Kidney epithelial cell (primary cell): ENCODE measurements at places on chromosomes 2 and 18. TPM values are rescaled to one million over a fixed set of nuclear protein-coding genes. Genes with fewer than 3 reads are reported as not detected.

MARCHF7 gene
- 87.6 and 91.7 TPM in 2 replicates for total RNA-seq

GRP gene
- not detected in 2 replicates for total RNA-seq

MEIS1 gene
- total RNA-seq = 3.6 and 8.2 TPM in 2 replicates

LDLRAD4 gene
- 5.8 and 10.1 TPM in 2 replicates for total RNA-seq

LOXL3 gene
- total RNA-seq = 3.3 and 4.2 TPM in 2 replicates

NEU2 gene
- total RNA-seq = not detected in 2 replicates

ASB18 gene
- not detected in 2 replicates for total RNA-seq

AFF3 gene
- total RNA-seq = 13.9 and 16.0 TPM in 2 replicates

FOXI3 gene
- total RNA-seq = 0.21 TPM in 1 of 2 replicates, not detected in the other

ZNF385B gene
- 0.25 TPM in 1 of 2 replicates, not detected in the other for total RNA-seq

ABCG5 gene
- total RNA-seq = not detected in 2 replicates

DNA sequence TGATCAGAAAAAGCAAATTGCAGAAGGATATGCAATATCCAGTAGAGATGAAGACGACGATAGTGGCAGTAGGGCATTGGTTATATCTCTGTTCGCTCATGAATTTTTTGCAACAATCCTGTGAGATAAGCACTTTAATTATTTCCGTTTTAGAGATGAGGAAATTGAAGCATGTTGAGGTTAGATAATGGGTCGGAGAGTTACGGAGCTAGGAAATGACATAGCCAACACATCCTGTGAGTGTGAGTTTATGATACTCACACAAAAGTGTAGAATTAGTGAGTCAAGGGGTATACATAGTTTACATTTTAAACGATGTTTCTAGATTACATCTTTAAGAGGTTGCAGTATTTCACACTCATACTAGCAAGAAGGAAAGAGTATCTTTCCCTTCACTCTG is 123.1 kb upstream of the ARL4C start:
- no peak for DNase-seq

GRCh38 chr18:10045296-10045891 is 131.6 kb downstream of the VAPA start:
- DNase-seq = no peak

DNA sequence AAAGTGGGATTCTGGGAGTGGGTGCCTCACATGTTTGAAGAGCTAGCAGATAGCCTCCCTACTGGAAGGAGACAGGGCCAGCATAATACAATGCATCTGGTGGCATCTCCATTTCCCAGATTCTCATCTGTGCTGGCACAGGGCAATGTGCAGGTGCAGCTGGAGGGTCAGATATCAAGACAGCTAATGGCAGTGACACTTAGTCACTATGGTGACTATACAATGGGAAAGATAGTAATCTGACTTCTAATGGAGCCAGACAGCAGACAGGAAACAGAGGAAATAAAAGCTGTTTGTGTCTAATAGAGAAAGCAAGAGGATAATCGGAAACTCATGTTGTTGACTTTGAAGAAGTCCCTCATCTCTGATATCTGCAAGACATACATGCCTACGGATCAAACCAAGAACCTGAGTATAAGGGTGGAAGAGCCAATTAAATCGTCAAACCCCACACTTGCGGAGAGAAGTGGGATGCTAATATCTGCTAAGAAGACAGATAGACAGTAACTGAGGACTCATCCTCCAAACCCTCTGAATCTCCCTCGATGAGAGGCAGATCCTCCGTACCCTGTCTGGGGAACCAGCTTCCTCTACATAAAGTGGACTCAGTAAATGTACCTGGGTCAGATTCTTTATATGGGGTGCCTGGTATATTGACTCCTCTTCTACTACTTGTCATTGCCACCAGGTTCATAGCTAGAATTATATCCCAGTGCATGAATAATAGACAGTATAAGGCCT is 692.7 kb downstream of the SOCS6 start:
- no peak for DNase-seq

GRCh38 chr2:186304064-186304463 is 182.0 kb upstream of the ZC3H15 start:
- DNase-seq = no peak

DNA sequence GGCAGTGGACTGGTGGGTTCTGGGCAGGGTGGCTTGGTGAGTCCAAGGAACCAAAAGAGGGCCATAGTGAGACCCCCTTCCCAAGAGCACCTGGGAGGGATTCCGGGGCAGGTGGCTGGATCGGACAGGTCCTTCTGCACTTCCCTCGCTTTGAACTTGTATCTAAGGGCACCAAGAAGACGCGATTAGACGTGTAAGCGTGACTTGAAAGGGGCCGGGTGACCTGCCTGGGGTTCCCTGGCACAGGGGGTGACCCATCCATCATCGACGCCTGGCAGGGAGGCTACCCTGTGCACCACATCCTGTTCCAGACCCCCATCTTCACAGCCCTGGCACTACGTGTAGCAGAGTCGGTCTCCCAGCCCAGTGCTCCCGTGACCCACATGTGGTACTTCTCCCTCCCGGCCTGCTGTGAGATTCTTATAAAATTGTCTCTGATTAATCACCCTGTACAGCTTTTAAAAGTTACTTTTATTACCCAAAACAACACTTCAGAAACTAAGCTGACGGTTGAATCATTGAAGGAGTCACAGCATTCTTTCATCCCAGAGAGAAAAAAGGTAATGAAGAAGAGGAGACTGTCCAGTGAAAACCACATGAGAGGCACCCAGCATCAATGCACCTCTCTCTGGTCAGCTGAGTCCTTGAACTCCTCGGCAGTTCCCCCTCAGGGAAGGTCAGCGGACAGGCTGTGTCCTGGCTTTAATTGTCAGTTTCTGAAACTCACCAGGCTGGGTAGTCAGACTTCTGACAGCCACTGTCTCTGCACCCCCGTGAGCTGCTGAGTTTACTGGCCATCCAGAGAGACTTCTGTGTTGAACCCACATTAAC is 13.0 kb downstream of the SH3BP4 start:
- DNase-seq = no peak

DNA sequence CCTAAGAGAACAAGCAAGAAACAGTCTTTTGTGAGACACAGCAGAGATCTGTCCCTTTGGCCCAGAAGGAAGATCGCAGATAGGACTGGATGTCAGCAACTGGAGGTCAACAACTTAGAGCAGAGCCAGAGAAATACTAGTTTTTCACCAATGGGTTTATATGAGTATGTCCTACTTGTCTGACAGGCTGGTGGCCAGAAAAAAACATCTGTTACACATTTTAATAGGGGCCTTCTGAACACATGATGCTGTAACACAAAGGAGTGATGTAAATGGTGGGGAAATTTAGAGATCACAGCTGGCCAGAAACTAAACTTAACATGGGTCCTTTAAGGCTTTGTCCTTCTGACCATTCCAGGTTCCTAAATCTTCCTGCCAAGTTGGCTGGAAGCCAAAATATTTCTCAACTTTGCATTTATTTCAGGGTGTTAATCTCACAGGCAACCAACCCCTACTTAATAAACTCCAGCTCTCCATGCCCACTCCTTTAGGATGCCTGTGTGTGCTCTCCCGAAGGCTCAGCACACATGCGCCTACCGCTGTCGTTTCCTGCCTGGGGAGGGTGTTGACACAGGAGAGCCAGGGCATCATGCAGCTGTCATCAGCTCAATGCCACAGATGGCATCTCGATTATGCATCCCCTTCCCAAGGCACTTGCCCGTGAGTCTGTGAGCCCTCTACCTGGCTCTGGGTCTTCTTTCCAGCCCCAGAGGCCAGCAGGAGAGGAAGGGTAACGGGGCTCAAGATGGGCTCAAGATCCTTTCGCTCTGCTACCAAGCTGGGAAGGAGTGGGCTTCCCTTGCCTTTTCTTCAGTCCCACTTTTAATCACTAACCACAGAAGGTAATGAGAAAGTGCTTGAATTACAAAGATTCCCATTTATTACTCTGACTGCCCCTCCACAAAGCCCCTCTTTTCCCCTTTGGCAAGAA is 252.5 kb downstream of the ETAA1 start:
- no peak for DNase-seq

DNA sequence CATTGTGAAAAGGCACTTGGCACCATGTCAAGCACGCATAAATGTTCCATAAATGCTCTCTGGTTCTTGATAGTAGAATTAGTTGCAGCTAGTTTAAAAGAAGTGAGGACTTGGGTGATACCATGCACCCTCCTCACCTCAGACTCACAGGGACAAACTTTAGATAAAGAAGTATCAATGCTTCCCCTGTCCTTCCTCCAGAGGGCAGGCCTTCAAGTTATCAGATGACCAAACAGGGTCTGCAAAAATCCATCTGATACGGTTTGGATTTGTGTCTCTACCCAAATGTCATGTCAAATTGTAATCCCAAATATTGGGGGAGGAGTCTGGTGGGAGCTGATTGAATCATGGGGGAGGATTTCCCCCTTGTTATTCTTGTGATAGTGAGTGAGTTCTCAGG is 54.1 kb downstream of the C1QL2 start:
- no peak for DNase-seq

- DNase-seq = no peak
These were observed 49.0 kb upstream of the SP3 start for GRCh38 chr2:174014011-174014698.

GRCh38 chr2:126643431-126643830 is 12.5 kb upstream of the GYPC start:
- DNase-seq = no peak

DNA sequence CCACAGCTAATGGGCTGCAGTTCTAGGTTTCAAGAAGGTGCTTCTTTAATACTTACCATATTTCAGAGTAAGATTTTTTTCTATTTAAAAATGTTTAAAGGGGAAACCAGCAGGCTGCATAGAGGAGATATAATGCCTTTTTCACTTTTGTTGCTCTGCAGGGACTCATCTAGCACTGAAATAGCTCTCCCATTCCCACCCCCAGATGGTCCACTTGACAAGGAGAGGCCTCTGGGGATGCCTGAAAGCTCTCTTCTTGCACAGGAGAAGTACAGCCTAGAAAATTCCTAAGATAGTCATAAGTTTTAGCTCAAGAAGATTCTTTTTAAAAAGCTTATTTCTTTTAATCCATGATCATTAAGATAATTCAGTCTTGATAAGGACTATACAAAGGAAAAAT is 126.4 kb downstream of the CDH2 start:
- no peak for DNase-seq

DNA sequence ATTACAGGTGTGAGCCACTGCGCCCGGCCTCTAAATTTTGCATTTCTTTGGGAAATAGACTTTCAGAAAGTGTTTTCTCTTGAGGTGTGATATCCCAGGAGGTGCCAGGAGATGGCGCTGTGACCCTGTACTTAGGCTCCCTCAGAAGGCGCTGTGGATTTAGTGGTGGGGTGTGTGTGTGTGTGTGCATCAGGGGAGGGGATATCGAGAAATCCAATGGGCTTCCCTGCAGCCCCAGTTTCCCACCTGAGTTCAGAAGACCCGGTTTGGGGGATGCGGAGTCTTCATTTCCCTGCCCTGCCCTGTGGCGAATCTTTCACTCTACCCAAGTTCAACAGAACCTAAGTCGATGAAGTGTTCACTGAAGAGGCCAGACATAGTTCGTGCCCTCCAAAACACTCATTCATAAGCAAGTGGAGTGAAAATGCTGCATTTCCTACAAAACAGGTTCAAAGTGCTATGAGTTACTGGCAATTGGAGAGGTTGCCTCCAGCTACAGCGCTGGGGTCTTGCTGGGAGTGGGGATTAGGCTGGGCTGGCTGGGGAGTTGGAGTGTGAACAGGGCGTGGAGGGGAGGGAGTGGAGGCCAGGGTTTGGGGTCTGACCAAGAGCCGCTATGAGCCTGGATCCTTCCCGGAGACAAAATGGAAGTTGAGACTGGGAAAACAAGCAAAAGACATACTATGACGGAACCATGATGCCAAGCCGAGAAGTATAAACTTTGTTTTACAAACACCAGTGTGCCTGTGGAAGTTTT is 6.5 kb upstream of the WNT6 start:
- no peak for DNase-seq

- DNase-seq = no peak
These were observed 12.8 kb downstream of the B3GNT2 start for GRCh38 chr2:62208758-62209114.

DNA sequence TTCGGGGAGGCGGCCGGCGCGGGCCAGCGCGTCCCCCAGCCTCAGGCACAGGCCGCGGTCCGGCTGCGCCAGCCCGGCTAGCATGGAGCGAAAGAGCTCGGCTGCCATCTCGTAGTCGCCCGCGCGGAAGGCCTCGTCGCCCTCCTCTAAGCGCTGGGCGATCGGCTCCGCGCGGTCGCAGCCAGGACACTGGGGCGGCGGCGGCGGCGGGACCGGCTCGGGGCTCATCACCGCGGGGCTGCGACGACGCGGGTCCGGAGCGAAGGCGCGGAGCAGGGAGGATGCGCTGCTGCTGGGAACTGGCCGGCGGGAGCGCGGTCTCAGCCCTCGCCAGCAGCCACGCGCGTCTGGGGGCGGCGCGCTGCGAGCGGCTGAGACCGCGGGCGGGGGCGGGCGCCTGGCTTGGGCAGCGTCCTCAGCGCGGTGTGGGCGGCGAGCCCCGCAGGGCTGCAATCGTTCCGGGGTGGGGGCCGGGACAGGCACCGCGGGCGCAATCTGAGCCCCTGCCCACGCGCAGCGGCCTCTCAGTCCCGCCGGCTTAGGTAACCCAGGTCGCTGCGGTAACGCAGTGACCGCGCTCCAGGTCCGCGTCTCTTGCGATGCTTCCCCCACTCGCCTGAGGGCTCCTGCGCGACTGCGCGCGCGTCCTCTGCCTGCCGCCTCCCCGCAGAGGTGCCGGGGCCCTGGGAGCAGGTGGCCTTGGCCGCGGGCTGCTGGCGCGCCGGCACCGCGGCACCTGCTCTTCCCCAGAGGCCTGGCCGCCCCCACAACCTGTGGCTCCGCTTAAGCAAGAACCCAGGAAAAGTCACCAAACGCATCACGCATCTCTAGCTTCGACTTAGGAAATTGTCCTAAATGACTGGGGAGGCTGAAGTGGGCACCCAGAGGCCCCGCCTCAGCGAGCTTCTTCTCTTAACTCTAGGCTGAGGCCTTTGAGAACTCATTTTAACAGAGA is at the start of gene LONRF2:
LONRF2 (minus strand) TSS at position 636 of the 955 bp plus-strand sequence; CDS start at position 228, 408 bp downstream.
- DNase-seq = no peak

GRCh38 chr2:19955544-19956422 is 34.1 kb downstream of the WDR35 start:
- DNase-seq = peak; percentile 34

DNA sequence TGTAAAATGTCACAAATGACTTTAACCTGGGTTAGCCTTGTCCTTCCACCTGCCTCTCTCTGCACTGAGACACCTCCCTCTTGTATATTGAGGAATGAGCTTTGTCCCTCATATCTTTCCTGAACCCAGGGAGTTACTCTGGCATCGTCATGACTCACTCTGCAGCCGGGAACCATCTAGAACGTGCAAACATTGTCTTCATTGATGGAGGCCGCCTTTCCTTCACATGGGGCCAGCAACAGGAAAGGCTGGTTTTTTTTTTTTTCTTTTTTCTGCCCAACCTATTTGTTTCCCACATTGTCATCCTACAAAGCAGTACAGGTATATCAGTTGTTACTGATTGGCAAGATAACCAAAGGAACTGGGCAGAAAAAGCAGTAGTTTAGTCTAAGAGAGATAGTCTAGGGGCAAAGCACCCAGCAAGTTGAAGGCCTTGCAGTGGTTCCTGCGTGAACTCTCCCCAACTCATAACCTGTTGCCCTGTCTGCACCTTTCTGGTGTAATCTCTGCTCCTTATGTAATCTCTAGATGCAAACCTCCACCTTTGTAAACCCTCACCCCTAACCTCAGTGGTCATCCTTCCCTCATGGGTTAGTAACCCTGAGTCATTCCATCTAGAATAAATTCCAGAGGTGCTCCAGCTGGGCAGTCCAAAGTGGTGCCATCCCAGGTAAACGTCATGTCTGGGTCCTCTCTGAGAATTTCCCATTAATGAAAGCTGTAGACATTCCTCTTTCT is 38.3 kb downstream of the SLC40A1 start:
- no peak for DNase-seq

GRCh38 chr2:70767699-70768589 is at the start of gene ADD2:
Gene ADD2 (minus strand): TSS chr2:70768200. CDS start chr2:70706408, 61,792 bp downstream.
- no peak for DNase-seq
